ENCODE measurements at places on chromosomes 6 and 20.

- no peak for DNase-seq
Observed at GRCh38 chr6:15206887-15207286, 39.0 kb upstream of the JARID2 start.

GRCh38 chr20:20820785-20821483, 108.5 kb upstream of the RALGAPA2 start:
- no peak for DNase-seq

GRCh38 chr20:48738399-48739304, 89.1 kb downstream of the PREX1 start:
- no peak for DNase-seq

DNA sequence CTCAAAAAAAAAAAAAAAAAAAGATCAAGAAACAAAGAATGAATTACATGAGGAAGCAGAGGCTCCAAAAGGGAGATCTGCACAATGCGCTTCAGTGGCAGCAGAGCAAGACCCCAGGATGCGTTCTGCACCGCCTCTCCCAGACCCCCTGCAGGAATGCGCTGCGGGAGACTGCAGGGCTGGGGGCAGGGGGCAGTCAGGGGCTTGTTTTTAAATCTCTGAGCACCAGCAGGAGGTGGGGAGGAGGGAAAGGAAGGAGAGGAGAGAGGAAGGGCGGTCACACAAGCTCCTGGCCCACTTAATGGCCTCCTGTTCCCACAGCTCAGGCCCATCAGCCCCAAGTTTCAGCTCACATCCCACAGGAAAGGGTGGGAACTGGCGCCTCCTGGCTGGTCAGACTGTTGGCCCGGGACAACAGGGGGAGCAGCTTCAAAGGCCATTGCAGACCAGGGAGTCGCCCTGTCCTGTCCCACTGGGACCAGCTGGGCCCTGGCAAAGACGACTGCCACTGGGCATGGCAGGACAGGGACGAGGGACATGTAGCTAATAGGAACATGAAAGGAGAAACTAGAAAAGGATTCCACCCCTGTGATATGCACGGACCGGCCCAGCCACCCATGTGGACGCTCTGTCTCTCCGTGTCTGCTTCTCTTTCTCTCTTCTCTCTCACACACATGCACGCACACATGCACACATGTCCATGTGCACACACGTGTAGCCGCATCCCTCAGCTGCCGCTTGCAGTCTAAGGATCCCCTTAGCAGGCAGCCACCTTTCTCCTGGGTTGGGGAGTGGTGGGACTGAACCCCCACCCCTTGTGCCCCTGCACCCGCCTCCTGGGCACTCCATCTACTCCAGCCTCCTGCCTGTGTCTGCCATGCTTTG, 34.7 kb downstream of the TFEB start:
- DNase-seq, result no peak

DNA sequence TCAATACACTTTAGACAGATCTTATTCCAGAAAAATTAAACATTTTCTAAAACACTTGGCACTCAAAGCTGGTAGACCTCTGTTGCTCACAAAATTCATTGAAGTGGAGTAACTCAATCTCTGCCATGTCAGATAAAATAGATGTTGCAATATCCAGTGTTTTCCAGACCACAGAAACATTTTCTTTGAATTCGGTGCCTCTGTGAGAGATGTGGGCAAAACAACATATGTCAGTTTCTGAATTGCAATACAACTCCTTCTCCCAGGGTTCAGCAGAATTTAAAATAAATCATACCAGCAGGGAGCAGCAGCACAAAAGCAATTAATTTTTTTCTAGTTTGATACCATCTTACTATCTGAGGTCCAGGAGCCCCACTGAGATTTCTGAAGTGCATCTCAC, 11.3 kb upstream of the PKHD1 start:
- DNase-seq, result no peak

- peak; percentile 15 for DNase-seq
Observed at GRCh38 chr6:3001773-3002293, 2.1 kb downstream of the NQO2 start.

GRCh38 chr6:2403546-2403945, 158.1 kb upstream of the GMDS start:
- DNase-seq, result peak; percentile 60

DNA sequence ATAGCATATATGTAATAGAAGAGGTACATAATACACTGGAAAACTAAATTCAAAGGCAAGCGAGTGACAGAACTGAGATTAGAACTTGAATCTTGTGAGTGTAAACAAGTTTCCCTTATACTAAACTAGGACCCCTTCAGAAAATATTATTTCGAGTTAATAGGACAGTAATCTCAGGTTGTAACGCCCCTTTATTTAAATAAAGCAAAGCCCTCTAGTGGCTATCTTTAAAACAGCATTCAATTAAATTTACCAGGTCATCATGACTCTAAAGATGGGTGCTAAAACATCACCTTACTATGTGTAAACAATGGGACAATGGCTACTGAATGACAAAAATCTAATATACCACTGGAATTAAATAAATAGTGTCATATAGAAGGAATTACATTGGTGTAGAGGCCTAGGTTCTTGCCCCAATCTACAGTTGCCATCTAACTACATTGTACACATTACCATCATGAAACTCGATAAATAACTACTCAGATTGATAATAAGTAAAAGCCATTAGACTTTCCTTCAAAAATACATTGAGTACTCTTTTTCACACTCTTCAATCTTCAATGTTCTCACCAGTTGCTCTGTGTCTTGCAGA, 255.4 kb upstream of the IRAK1BP1 start:
- DNase-seq, result no peak

- no peak for DNase-seq
Observed at GRCh38 chr20:24492031-24492607, 22.7 kb downstream of the SYNDIG1 start.

GRCh38 chr20:1995531-1996310, 1.9 kb upstream of the PDYN start:
- DNase-seq, result no peak

GRCh38 chr6:145705561-145705960, 29.8 kb downstream of the EPM2A start:
- DNase-seq, result no peak

DNA sequence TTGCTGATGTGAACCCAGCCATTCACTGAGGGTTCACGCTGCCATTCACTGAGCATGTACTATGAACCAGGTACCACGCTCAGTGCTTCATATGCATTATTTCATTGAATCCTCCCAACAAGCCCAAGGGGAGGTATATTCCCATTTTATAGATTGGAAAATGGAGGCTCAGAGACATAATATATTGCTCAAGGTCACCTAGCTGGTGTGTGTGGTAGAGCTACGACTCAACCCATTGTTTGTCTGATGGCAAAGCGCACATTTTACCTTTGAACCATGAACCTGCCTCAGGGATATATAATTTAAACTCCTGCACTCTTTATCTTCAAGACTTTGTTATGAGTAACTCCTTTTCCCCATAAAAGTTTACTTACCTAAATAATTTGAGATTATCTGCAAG, 28.3 kb downstream of the FERMT1 start:
- DNase-seq, result no peak

DNA sequence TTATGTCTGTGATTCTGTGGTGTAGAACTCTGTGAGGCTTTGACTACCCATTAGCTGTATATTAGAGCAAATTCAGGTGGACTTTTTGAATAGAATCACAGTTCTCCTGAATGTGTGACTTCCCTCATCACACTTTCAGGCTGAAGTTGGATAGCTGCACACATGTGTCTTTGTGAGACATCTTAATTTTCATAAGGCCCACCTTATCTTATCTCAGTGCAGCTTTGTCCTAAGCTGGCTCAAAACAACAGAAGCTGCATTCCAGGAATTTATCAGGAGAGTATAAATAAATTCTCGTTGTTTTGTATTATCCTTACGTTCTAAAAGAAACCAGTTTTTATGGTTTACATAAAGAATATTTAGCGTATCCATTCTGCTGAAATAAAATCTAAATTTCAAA, 26.2 kb upstream of the SLC35D3 start:
- DNase-seq, result no peak

DNA sequence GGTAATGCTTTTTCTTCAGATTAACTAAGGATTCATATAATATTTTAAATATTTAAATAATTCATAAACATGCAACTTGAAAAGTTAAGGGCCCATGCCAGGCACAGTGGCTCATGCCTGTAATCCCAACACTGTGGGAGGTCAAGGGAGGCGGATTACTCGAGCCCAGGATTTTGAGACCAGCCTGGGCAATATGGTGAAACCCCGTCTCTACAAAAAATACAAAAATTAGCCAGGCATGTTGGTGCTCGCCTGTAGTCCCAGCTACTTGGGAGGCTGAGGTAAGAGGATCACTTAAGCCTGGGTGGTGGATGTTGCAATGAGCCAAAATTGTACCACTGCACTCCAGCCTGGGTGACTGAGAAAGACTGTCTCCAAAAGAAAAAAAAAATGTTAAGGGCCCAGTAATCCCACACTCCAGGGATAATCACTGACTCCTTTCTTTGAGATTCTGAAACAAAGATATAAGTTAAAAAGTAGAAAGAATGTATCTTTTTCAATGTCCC, 7.9 kb upstream of the RIN2 start:
- no peak for DNase-seq

- DNase-seq, result no peak
Observed at GRCh38 chr6:159152782-159153181, 16.4 kb upstream of the FNDC1 start.

- DNase-seq, result no peak
Observed at GRCh38 chr6:40852779-40853373, 186.1 kb downstream of the UNC5CL start.

GRCh38 chr6:148959008-148959407, 212.2 kb downstream of the UST start:
- no peak for DNase-seq

DNA sequence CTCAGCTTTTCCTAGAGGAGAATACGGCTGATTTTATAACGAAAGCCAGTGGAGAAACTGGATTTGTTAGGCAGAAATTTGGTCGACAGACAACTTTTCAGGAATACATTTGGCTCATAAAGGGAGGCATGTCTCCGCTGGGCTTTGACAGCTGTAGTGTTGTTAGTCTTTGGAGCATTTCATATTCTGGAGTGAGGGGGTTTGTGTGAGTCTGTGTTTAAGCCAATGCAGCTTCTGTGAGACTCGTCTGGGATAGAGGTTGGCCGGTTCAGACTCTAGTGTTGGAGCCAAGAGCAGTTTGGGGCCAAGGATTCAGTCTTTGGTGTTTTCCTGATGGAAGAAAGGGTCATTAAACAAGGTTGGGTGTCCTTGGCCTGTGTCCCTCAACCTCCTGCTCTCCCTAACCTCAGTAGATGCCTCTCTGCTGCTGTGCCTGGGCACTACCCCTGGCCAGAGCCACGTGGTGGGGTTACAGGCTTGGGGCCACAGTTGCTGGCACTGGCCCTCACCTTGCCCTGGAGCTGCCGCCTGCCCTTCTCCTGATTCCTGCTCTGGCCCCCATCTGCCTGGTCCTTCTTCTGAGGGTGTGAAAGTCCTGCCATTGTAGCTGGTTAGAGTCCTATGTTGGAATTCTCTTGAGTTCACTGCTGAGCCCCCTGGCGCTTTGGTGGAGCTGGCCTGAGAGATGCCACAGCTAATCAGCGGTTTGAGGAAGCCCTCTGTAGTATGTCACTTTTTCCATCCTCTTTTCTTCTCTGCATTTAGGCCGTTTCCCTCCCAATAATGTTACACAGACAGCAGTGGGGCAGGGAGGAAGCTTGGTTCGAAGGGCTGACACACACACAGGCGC, 6.9 kb downstream of the PTK7 start:
- no peak for DNase-seq

- no peak for DNase-seq
Observed at GRCh38 chr20:35600176-35600992, 15.2 kb upstream of the SPAG4 start.

GRCh38 chr20:1242099-1242498, 16.3 kb downstream of the RAD21L1 start:
- no peak for DNase-seq

DNA sequence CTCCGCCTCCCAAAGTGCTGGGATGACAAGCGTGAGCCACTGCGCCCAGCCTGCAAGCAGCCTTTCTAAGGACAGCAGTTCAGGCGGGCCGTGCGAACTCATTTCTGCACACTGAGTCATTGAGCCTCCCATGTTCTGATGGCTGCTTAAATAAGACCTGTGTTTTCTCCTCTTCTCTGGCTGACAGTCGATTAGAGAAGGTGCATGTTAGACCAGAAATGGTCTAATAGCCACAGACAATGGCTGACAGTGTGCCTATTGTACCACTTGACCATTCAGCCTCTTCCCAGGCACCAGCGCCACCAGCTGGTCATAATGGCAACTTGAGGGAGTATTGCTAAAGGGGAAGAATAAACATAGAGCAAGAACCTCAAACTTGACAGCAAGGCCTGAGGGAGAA, 6.2 kb downstream of the CST11 start:
- peak; percentile 62 for DNase-seq

DNA sequence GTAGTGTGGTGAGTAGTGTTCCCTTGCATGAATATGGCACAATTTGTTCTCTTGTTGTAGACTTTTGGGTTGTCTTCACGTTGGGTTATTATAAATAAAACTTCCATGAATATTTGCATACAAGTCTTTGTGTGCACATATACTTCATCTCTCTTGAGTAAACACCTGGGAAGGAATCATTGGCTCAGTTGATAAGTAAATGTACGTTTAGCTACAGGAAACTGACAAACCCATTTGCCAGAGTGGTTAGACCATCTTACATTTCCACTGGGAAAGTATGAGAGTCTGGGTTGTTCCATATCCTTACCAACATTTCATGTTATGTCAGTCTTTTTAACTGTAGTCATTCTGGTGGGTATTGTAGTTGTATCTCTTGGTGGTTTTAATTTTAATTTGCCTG, 119.2 kb downstream of the SLX4IP start:
- no peak for DNase-seq

GRCh38 chr20:33280000-33280680, 2.9 kb upstream of the BPIFB1 start:
- DNase-seq, result no peak

GRCh38 chr20:46145713-46146112, 27.6 kb downstream of the CD40 start:
- DNase-seq, result no peak

- DNase-seq, result no peak
Observed at GRCh38 chr6:154920495-154921200, 74.5 kb upstream of the TIAM2 start.

- DNase-seq, result no peak
Observed at GRCh38 chr6:159229651-159230051, 60.5 kb downstream of the FNDC1 start.

DNA sequence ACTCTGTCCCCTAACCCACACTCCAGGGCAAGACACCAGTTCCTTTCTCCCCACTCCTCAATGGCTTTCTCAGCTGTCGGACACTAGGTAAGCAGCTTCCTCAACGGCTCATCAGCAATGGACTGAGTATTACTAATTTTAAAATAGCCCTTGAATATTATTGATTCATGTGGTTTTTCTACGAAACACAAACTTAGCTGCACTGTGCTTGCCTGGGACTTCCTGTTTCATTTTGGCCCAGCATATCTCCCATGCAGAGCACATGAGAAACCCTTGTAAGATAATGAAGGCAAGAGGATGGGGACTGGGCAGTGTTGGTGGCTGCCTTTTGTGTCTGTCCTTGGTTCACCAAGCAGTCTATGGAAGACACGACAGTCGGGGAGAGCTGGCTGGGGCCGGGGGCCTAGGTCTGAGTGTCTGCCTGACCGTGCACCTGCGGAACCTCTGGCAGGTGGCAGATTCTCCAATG, 48.9 kb downstream of the RNASET2 start:
- no peak for DNase-seq

GRCh38 chr20:32583581-32584070, 1.5 kb downstream of the NOL4L start:
- DNase-seq, result no peak
